ENCODE measurements at places on chromosomes 3 and 15.

GRCh38 chr15:77753281-77753873 is 120.7 kb upstream of the LINGO1 start:
- no peak for DNase-seq

GRCh38 chr3:9727041-9727595 is 4.4 kb upstream of the BRPF1 start:
- DNase-seq = peak; percentile 66

- no peak for DNase-seq
Observed at GRCh38 chr3:97952280-97952679, 20.0 kb downstream of the RIOX2 start.

DNA sequence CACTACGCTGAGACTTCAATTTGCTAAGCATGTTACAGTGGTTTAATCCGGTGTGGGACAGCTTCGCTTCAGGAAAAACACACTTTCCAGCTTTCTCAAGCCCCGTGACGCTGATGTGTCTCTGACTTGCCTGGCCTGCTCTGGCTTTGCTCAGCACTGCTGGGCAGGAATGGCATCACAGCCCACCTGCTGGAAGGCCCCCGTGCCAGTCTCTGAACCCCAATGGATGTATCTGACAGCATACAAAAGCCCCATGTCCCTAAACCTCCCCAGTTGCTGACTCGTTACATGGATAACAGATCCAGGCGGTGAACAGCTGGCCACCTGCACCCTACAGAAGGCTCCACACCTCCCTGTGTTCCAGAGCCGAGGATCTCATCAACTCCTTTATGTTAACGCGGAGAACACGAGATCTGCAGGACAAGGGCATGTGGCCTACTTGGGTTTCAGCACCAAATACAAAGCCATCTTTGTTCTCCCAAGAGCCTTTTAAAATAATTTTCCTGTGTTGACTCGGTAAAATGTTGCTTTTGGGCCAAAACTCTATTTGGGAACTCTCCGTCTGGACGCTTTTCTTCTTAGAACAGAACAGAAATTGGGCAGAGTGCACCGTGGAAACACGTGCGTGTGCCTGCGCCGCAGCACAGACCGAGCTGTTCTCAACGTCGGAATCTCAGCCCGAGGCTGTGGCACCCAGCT is 61.4 kb downstream of the ATP10A start:
- DNase-seq = no peak

DNA sequence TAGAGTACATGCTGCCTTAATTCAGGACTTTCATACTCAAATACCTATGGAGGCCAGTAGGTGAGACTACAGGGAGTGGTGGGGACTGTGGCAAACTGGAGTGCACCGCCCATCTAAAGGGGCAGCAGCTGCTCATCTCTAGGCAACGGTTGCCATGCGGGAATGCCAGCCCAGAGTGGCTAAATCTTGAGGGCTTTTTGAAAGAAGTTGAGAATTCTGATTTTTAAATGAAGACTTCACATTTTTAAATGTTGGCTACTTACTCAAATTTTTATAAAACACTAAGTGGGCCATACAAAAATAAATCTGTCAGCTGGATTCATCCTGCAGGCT is 90.8 kb upstream of the PRR23E start:
- DNase-seq = no peak

GRCh38 chr15:67010898-67011616 is 54.3 kb upstream of the SMAD3 start:
- DNase-seq = no peak

GRCh38 chr15:82809308-82810060 is at the start of gene WHAMM:
Gene WHAMM, plus strand, starts transcription at chr15:82809628. Its CDS starts 99 bp downstream, at chr15:82809727.
- DNase-seq = peak; percentile 95

DNA sequence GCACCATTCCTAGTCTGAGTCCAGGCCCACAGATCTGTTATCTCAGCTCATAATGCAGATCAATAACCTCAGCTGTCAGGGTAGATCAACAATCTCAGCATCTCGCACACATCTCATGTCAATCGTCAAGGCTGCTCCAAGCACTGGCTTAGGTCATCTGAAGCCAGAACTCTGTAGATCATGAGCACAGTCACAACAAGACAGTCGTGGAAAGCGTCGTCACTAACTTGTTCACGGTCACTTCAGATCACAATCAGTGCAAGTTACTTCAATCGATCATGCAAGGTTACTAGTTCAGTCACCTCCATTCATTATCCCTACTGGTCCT is 71.8 kb downstream of the RBPMS2 start:
- no peak for DNase-seq

- no peak for DNase-seq
Observed at GRCh38 chr3:175526609-175527280, 667.6 kb downstream of the NAALADL2 start.

DNA sequence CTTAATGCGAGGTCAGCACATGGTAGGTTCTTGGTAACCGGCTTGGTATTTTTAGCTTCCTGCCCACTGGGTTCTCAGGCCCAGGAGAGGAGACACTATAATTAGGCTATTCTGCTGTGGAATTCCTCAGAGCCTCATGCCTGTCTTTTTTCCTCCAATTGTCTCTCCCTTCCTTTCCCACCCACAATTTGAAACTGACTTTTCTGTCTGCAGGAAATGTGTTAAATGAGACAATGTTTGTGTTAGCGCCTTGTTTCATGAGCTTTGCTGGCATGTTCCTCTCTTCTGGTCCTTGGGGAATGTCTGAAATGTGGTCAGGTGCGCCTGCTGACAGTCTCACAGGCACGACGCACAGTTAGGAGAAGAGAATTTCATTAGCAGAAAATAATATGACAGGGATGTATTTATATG is 223.6 kb upstream of the CTNNB1 start:
- no peak for DNase-seq

DNA sequence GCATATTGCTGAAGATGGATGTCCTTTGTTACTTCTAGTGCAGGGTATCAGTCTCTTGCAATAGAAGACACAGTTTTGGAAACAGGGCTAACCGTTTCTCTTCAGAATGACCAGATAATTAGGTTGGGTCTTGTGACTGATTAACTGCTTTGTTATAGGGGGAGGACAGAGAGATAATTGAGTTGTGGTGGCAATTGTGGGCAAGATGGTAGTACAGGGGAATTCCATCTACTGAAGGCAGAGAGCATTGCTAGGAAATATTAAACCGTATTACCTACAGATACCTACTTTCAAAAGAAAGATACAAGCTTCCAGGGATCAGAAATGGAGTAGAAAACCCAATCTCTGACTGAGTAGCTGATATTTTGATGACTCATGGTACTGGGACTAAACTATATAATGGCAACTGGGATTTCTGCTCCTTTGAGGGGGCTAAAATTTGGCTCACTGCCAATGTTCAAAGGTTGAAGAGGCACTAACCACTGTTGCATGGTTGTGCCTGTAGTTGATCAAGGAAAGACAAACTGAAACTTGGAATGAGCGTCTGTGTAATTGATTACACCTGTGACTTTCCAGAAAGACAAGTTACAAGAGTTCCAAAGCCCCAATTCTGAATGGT is 4.2 kb downstream of the PRR23B start:
- no peak for DNase-seq

DNA sequence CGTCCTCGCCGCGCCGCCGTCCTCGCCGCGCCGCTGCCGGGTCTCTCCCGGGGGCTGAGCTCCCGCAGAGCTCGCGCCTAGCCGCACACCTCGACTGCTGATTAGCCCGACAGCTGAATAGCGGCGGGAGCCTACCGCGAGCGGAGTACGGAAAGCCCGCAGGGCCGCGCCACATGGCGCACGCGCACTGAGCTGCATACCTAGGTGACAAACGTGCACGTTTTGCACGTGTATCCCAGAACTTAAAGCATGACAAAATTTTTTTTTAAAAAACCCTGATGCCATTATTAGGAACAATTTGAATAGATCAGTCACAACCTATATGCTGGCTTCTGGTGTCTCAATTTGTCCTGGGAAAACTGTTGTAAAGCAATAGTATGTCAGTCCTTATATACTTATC is at the start of gene GOLGA8A:
Gene GOLGA8A (minus strand): TSS at position 122 of the 400 bp plus-strand sequence. CDS start 48,117 bp downstream, outside the sequence.
- DNase-seq = peak; percentile 87

- no peak for DNase-seq
Observed at GRCh38 chr3:159872374-159873109, 116.1 kb upstream of the IL12A start.

DNA sequence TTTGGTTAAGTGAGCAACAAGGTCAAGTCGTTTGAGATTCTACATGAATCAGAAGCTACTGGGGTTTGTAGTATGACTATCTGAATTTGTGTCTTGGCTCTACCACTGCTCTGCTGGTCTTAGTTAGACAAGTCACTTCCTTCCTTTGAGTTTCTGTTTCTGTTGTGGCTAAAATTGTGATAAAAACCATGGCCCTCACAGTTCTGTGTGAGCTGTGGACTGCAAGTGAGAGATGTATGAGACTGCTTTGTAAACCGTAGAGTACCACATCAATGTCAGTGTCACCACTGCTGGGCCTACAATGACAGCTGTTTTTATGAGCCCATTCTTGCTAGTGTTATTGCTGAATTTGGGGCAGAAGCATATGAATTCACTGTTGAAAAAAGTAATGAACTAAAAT is 32.7 kb downstream of the RARB start:
- no peak for DNase-seq

- peak; percentile 51 for DNase-seq
Observed at GRCh38 chr3:110314512-110315114, 757.0 kb upstream of the NECTIN3 start.

DNA sequence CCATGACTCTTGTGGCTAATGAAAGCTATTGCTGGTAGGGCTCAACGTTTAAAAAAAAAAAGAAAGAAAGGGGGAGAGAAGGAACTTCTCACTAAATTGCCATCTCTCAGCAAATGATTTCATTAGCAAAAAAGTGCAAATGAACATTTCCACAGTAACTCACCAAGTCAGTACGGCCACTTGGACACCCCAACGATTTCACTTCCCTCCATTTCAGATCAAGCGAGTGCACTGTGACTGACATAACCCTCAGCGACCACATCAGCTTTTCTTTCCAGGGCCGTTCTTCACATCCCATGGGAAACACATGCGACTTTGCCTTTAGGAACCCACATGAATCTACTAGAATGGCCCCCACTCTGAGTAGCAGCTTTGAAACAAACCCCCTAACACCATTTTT is 71.6 kb downstream of the OSBPL10 start:
- DNase-seq = no peak

DNA sequence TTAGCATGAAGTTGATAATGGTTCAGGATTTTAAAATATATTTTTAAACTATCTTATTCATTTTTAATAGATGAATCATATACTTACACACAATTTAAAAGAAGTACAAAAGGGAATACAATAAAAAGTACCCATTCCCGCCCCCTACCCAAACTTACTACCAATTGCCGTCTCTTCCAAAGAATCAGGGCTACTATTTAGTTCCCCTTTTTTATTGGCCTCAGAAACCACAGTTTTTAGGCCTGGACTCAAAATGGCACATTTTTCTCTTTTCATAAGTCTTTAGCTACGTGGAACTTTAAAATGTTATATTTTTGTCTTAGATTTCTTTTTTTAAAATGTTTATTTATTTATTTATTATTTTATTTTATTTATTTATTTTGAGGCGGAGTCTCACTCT is 18.0 kb downstream of the LRRK1 start:
- DNase-seq = no peak

DNA sequence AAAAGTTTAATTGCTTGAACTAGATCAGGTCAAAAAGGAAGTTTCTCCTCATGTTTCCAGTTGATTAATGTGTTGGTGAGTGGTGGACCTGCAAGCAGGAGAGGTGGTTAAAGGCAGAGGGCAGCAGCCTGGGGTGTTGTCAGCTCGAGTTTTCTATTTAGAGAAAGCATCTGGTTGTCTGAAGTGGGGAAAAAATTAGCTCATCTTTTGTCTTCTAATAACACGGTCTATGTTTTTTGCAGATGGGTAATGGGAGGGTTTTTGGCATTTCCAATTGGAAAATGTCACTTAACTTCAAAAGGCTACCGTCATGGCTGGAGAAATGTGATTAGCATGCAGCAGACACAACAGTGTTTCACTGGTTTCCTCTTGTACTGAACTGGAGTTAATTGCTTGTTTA is 122.6 kb downstream of the ITPR1 start:
- DNase-seq = no peak

DNA sequence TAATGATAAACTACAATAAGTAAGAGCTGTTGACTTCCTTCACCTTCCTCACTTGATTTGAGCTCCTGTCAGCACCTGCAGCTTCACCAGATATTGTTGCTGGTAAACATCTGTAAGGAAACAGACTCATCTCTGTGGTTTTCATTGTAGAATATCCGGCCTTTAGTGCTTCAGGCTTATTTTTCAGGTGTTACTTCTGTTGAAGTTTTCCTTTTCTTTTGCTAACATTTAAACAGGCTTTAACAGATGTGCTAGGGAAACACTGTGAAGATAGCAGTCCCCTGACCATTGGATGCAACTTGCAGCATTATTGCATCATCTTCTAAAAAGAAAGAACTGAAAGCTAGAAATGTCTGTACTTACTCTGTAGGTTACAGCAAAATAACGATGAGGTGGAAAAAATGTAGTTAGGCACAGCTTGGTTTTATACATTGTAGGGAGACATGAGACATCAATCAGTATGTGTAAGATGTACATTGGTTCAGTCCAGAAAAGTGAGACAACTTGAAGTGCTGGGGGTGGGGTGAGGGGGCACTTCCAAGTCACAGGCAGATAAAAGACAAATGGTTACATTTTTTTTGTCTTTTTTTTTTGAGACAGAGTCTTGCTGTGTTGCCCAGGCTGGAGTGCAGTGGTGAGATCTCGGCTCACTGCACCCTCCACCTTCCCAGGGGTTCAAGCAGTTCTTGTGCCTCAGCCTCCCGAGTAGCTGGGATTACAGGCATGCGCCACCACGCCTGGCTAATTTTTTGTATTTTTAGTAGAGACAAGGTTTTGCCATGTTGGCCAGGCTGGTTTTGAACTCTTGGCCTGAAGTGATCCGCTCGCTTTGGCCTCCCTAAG is 10.2 kb downstream of the EDEM1 start:
- DNase-seq = peak; percentile 74

DNA sequence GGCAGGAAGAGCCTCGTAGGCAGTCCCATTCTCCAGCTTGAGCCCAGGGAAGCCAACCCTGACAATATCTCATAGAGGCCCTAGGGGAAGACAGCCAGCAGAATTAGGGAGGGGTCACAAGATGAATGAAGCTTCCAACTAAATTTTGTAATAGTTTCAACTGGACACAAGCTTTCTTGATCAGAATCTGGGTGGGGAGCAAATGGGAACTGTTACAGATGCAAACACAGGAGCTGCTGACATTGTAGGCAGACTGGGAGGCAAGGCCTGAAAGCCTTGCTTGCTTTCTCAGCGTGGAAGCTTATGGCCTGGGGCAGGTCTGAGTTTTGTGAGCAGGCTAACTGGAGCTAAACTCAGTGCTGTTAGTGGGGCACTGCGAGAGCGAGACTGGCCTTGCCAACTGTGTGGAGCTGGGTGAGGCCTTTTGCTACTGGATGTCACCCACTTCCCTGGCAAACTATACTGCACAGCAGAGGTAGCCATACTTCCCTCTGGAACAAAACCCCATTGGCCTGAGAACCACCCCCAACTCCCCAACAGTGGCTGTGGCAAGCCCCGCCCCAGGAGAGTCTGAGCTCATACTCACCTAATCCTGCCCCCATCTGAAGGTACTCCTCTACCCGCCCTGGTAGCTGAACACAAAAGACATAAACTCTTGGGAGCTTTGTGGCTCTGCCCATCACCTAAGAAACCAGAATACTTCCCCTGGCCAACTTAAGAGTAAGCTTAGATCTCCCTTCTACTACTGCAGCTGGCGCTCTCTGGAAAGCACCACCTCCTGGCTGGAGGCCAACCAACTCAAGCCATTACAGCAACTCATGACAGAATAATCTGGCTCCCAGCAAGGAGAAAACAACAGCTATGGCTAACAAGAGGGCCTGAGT is 42.9 kb downstream of the CFAP20DC start:
- no peak for DNase-seq

Data from central memory CD4-positive, alpha-beta T cell (primary cell).